ENCODE measurements at places on chromosomes 4 and X.
A peak's percentile ranks its signal among the peaks of the same experiment; 100 is the strongest.

GRCh38 chrX:53196678-53197077, 28.3 kb downstream of the KDM5C start:
- no peak for DNase-seq

DNA sequence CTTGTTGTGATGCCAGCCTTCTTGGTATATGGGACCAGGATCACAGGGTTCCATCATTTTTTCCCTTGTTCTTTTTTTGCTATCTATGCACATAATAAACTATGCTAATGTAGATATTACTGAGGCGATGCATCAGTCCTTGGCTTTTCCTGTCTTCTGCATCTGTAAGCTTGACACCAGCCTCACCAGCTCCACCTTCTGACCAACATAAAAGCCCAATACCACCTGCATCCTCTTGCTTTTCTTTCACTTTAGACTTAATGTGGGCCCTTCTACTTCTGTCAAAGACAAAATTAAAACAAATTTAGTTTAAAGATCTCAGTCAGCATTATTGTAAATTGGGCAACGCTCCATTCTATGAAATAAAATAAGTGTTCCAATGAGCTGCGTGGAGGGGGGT, 1718.8 kb upstream of the PCDH10 start:
- DNase-seq = no peak

- DNase-seq = peak; percentile 4
Observed at GRCh38 chr4:105551965-105552746, at the start of gene ARHGEF38. Gene ARHGEF38, plus strand, starts transcription at chr4:105552620. Its CDS starts 146 bp downstream, at chr4:105552766.

DNA sequence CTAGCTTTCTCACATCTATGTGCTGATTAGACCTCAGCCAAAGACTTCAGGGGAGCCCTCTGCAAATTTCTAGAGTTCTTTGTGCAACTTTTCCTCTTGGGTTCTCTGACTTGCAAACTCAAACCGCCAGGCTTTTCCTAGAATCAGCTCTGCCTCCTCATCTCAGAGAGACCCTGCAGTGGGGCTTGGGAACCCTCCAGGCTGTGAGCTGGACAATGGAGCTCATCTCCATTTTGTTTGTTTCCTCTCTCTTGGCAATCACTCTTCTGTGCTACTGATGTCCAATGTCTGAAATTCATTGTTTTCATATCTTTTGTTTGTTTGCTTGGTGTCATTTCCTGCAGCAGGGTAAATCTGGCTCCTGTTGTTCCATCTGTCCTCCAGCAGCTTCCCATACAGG, 33.0 kb downstream of the GYPB start:
- DNase-seq = no peak

- no peak for DNase-seq
Observed at GRCh38 chr4:54802336-54802735, 144.6 kb downstream of the KIT start.

- peak; percentile 83 for DNase-seq
Observed at GRCh38 chrX:7269991-7270390, 122.0 kb upstream of the PUDP start.

DNA sequence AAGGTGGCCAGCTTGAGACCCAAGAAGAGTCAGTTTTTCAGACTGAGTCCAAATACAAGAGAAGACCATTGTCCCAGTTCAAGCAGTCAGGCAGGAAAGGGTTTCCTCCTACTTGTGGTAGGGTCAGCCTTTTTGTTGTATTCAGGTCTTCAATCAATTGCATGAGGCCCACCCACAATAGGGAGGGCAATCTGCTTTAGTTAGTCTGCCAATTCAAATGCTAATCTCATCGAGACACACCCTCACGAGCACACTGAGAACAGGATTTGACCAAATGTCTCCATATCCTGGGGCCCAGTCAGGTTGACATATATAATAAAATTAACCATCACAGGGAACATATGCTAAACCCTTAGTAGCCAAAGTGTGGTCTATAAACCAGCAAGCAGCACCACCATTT, 75.3 kb upstream of the FRMPD3 start:
- no peak for DNase-seq

DNA sequence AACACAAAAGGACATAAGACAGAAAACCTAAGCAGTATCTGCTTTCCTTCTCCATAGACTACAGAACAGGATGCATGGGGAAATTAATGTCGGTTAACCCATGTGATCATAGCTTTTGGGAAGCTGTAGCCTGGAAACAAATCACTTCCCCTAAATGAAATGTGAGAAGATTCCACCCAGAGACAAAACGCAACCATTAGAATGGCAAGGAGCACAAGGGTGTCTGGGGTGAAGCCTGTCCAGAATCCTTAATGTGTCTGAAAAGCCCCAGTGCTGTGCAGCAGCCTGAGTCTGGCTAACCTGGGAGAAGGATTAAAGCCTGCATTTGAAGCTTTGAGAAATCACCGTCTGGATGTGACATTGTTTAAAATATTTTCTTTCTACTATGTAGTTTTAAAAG, 213.3 kb downstream of the ANKRD50 start:
- peak; percentile 14 for DNase-seq

GRCh38 chrX:130869239-130869638, 33.8 kb downstream of the ENOX2 start:
- peak; percentile 6 for DNase-seq

DNA sequence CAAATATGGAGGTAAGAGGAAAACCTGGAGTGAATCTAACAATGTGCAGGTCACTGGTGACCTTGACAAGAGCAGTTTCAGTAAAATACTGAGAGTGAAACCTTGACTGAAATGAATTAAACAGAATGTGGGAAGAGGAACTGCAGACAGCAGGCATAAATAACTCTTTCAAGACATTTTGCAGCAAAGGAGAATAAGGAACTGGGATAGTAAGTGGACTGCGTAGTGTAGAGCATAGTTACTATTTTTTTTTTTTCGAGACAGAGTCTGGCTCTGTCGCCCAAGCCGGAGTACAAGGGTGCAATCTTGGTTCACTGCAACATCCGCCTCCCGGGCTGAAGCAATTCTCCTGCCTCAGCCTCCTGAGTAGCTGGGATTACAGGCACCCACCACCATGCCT, 24.0 kb downstream of the RBMX start:
- no peak for DNase-seq

GRCh38 chr4:83536362-83537272, 709 bp downstream of the GPAT3 start:
- DNase-seq = no peak

DNA sequence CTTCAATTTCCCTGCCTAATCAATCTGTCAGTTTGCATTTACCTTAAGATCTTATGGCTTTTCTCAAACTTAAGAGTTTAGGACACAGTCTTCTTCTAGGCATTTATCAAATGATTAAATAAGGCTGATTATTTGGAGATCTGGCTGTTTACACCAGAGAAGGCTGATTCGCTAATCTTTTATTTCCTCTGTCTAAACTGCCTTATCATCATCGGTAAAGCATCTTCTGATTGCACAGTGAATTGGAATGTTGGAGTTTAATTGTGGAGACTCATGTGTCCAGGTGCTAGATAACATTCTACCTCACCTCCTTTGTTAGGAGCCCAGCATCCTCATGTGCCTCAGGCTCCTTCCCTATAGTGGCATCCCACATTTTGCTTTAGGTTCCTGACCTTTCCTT, 100.3 kb upstream of the DDIT4L start:
- DNase-seq = peak; percentile 41

GRCh38 chr4:173317004-173317403, 17.2 kb downstream of the HMGB2 start:
- no peak for DNase-seq

DNA sequence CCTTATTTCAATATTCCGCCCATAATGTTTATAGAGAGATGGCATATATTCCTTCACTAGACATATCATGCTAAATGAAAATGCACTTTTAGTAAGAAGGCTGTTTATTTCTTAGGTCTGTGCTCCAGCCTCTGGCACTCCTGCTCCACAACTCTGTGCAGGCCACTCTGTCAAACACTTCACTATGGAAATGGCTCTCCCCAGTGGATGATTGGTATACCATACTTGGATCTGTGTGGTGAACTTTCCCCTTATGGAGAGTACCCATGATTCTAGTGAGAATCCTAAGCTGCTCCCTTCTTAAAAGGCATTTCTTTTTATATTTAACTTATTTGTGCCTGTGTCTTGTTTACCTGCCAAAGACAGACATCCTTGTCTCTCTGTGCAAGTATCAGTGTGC, 480.1 kb upstream of the GALNT7 start:
- no peak for DNase-seq

Data from EH (cell line).